ENCODE measurements at places on chromosomes 5 and 9. TPM values are rescaled to one million over a fixed set of nuclear protein-coding genes. Genes with fewer than 3 reads are reported as not detected.

GRCh38 chr9:79610791-79611614 lies 39.2 kb downstream of the TLE4 start:
- H3K4me3 ChIP-seq = no peak overlapping the region
- peaks cover 23% of the 10 kb centered on the region for H3K36me3 ChIP-seq
- no peak for DNase-seq
- peaks cover 15% of the 10 kb centered on the region for H3K4me1 ChIP-seq
- no peaks in the 10 kb centered on the region for H3K27me3 ChIP-seq
- no peak overlapping the region for H3K27ac ChIP-seq

DNA sequence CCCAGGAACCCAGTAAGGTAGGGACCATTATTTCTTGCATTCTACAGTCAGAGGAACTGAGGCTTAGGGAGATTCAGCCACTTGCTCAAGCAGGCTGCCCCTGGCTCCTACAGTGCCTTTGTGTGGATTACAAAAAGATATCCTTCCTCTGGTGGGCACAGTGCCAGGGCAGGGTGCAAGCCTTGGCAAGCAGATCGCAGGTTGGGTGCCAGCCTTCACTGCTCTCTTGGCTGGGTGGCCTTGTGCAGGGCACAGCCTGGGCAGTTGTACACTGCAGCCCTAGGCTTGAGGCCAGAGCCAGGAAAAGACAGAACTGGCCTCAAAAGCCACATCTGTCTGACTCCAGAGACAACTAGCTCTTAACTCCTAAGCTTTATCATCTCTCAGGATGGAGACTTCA lies 15.0 kb downstream of the DOCK2 start:
- H3K4me1 ChIP-seq = peaks cover 95% of the 10 kb centered on the region
- no peak overlapping the region for H3K4me3 ChIP-seq
- no peak for DNase-seq
- H3K27me3 ChIP-seq = no peaks in the 10 kb centered on the region
- H3K36me3 ChIP-seq = peaks cover 86% of the 10 kb centered on the region

DNA sequence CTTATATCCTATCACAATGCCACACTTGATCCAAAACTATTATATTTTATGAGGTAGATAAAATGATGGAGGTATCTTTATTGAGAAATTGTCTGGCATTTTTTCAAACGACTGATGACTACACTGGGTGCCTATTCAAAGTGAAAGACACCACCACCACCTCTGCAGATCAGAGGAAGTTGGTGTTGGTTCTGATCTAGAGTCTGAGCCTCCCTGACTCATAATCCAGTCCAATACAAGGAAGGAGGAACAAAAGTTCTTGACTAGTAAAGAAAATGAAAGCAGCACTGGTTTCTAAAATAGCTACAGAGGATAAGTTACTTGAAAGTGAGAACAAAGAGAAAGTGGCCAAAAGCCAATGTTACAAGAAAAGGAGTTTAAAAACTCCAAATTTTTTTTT lies 139.9 kb downstream of the RFX3 start:
- H3K4me3 ChIP-seq = no peak overlapping the region
- DNase-seq = peak; percentile 14
- peaks cover 23% of the 10 kb centered on the region for H3K4me1 ChIP-seq

DNA sequence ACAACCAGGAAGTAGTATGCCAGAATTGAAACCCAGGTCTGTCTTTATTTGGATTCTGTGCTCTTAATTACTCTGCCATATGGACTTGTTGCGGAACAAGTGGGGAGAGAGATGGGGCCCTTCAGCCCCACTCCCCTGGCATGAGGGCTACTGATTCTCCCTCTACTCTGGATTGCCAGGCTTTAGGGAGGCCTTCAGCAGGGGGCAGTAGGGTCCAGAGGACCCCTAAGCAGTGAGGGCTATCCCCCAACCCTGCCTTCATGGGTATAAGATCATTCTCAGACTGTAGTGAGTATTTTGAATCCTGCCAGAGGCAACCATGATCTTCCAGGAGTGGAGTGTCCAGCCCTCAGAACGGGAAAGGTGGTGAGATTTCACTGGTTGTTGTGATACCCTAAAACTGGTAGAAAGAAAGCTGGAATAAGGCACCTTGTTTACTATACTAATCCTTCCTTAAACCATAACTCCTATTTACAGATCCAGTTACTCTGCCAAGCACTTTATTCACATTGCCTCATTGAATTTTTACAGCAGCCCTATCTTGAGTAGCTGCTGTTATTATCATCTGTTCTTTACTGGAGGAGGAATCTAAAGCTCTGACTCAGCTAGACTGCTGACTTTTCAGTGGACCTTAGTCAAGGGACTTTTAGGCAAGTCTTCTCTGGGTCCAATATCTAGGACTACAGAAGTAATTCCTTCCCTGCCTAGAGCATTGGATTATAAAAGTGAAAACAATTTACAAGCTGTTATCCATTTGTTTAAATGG lies 31.3 kb upstream of the LARP1 start:
- no peaks in the 10 kb centered on the region for H3K36me3 ChIP-seq
- peaks cover 8% of the 10 kb centered on the region for H3K27me3 ChIP-seq
- DNase-seq = no peak

DNA sequence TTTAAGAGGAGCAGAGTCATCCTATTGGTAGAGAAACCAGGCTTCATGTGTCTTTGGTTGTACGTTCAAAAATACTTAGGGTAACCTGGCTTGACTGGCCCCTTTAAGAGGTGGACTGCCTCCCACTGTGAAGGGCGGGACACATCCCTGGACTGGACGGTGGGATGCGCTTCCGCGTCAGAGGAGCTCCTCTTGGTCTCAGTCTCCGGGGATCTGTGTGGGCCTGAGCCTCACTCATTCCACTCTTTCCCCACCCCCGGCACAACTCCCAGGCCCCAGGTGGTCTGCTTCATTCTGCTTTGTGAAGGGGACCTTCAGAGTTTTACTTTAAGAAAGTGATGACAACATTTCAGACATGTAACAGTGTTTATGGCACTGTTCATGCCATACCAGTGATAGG lies 601.1 kb downstream of the IRX1 start:
- DNase-seq = no peak
- no peaks in the 10 kb centered on the region for H3K36me3 ChIP-seq
- no peak overlapping the region for H3K27ac ChIP-seq
- H3K4me1 ChIP-seq = no peaks in the 10 kb centered on the region
- H3K27me3 ChIP-seq = no peaks in the 10 kb centered on the region
- no peak overlapping the region for H3K4me3 ChIP-seq

DNA sequence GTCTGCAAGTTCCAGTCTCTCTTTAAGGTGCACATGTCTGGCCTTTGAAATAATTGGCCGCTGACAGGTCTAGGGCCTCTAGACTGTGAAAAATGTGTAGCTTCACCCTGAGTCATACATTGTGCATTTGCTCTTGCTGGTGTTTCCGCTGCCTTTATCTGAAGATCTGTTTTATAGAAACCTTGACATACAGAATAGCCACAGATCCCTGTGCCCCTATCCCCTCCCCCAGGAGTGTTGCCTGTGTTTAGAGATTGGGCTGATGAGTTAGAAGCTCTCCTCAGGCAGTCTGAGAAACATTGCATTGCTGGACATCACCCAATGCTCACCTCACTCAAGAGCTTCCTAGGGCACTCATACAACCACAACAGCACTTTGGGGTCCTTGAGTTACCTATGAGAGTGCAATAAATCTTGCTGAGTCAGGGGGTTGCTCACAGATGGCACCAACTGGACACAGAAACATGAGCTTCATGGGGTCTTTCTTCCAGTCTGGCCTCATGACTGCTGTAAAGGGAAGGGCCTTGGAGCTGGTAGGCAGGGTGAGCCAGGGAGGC lies 3.8 kb upstream of the ZNF782 start:
- H3K4me1 ChIP-seq = peaks cover 35% of the 10 kb centered on the region
- H3K36me3 ChIP-seq = no peaks in the 10 kb centered on the region
- H3K27me3 ChIP-seq = peaks cover 17% of the 10 kb centered on the region

The SHOC1 gene
- total RNA-seq = not detected

GRCh38 chr9:82972446-82972845 lies 90.5 kb downstream of the RASEF start:
- no peak overlapping the region for H3K27ac ChIP-seq
- DNase-seq = no peak
- H3K4me1 ChIP-seq = no peaks in the 10 kb centered on the region
- H3K27me3 ChIP-seq = no peaks in the 10 kb centered on the region

The PCDHA1 gene
- total RNA-seq = 0.07 TPM

- no peaks in the 10 kb centered on the region for H3K27me3 ChIP-seq
- H3K4me1 ChIP-seq = no peaks in the 10 kb centered on the region
- no peak for DNase-seq
- H3K36me3 ChIP-seq = no peaks in the 10 kb centered on the region
Observed at GRCh38 chr5:44506561-44506960, 117.3 kb upstream of the FGF10 start.

Measured in activated T-helper 2 cell treated with anti-CD3 and anti-CD28 coated beads, Interferon-gamma antibody, Interleukin-2, Interleukin-4, amounts not matched to agents 10 μg/mL and 5 μg/mL and 100 μg/mL, durations not matched to agents 14 hours and 24 hours and 36 hours (primary cell).